Spinal cord (tissue), 10 donors: ENCODE measurements at places on chromosomes 3 and 15.

GRCh38 chr15:63344731-63345390 is 36.8 kb downstream of the CA12 start:
- no peak overlapping the region for H3K4me3 ChIP-seq
- peaks cover 30% of the 10 kb centered on the region for H3K4me1 ChIP-seq
- no peak for DNase-seq
- peaks cover 6% of the 10 kb centered on the region for H3K36me3 ChIP-seq
- H3K27me3 ChIP-seq = no peaks in the 10 kb centered on the region

- no peaks in the 10 kb centered on the region for H3K27me3 ChIP-seq
- peaks cover 9% of the 10 kb centered on the region for H3K4me1 ChIP-seq
- no peak overlapping the region for H3K4me3 ChIP-seq
- H3K27ac ChIP-seq = no peak overlapping the region
- H3K36me3 ChIP-seq = no peaks in the 10 kb centered on the region
These were observed 151.2 kb downstream of the FOXP1 start for GRCh38 chr3:71432044-71432975.

- H3K36me3 ChIP-seq = no peaks in the 10 kb centered on the region
- no peak overlapping the region for H3K27ac ChIP-seq
- no peak for DNase-seq
- no peak overlapping the region for H3K4me3 ChIP-seq
These were observed 19.6 kb downstream of the SLCO3A1 start for GRCh38 chr15:91873138-91873536.

DNA sequence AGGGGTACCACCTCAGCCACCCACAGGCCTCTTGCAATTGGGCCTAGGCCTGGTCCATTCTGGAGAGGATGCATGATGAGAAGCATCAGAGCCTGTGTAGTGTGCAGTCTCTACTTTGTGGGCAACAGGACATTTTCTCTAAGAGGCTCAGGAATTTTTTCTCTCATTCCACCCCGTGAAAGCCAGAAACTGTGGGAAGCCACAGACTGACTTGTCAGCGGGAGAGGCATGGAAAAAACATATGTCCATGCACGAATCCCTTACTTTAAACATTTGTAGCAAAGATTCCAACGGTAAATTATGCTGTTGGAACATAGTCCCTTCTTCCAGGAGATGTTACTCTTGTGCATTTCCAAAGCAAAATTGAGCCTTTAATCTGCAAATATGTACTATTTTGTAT is 196.5 kb downstream of the KLHL25 start:
- no peaks in the 10 kb centered on the region for H3K27me3 ChIP-seq
- H3K4me3 ChIP-seq = no peak overlapping the region
- H3K4me1 ChIP-seq = no peaks in the 10 kb centered on the region
- H3K36me3 ChIP-seq = no peaks in the 10 kb centered on the region

DNA sequence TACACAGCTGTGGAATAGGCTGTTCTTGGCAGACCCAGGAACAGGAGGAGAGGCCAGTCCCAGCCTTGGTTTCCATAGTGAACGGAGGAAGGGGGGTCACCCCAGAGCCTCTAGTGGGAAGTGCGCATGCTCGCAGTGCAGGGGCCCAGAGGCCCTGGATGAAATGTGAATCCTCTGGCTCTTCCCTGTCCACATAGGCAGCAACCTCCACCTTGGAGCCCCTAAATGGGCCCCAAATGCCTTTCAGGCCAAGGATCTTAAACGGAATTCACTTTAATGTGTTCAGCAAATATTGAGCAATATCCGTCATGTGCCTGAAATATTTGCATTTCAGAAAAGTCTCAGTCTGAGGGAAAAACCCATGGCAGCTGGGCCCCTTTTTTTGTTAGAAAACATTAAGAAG is 3.3 kb upstream of the NDN start:
- no peaks in the 10 kb centered on the region for H3K27me3 ChIP-seq
- H3K27ac ChIP-seq = no peak overlapping the region
- peak; percentile 52 for DNase-seq
- H3K4me3 ChIP-seq = no peak overlapping the region
- no peaks in the 10 kb centered on the region for H3K36me3 ChIP-seq

DNA sequence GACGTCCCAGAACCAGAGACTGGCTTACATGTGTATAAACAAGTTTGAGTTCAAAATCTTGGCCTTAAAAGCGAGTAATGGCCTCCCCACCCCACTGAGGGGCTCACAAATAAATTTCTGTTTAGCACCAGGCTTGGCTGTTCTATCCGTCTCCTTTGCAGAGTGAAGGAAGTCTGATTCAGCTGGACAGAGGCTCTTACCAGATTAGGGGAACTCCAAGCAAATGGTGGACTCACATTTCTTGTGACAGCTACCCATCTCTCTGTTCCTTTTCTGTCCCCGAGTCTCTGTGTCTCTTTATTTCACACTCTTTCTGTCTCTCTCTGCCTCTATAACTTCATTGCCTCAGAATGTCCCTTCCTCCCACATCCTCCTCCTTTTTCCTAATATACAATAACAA is 62.7 kb downstream of the DGKG start:
- peaks cover 6% of the 10 kb centered on the region for H3K4me1 ChIP-seq
- no peak for DNase-seq
- peaks cover 10% of the 10 kb centered on the region for H3K36me3 ChIP-seq

- no peak for DNase-seq
- no peak overlapping the region for H3K4me3 ChIP-seq
- peaks cover 3% of the 10 kb centered on the region for H3K36me3 ChIP-seq
- H3K27me3 ChIP-seq = no peaks in the 10 kb centered on the region
- H3K27ac ChIP-seq = no peak overlapping the region
These were observed 21.8 kb downstream of the NIPA1 start for GRCh38 chr15:22808240-22808639.
